Activated CD4-positive, alpha-beta T cell treated with anti-CD3 and anti-CD28 coated beads, Interleukin-2, amount 50 U/mL, for 4 hours (primary cell): ENCODE measurements at places on chromosomes 7 and 10.

GRCh38 chr7:41830271-41830670 is 127.4 kb upstream of the INHBA start:
- DNase-seq: no peak

DNA sequence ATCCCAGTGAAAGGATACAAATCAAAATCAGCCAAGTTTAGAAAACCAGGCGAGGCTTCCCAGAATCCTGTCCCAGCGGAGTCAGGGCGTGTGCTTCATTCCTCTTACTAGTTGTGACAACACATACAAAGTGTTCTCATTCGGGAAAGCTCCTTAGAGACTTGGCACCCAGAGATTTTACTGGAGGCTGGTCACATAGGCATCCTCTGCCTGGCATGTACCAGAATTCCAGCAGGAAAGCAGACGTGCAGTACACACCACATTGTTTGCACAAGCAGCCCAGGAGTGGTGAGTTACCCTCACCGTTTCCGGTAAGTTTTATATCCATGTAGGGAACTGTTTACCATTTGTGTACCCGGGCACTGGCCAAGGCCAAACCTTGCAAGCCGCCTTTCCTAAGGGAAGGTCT is 34.9 kb downstream of the MMRN2 start:
- DNase-seq: no peak

DNA sequence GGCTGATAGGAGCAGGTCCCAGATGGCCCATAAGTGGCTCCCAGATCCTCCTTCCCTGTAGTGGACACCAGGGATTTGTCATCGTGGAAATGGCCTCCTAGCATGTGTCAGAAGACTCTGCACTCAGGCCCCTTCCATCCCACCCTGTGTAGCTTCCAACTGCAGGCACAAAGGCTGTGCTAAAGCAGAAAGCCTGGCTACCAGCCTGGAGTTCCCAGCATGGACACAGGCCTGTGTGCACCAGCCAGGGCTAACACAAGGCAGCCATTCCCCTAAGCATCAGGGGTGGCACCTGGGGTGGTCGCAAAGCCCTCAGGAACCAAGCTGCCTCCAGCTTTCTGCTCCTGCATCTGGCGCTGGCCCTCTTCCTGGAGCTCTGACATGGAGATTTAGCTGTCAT is 4.5 kb upstream of the CAMK2B start:
- DNase-seq: no peak

DNA sequence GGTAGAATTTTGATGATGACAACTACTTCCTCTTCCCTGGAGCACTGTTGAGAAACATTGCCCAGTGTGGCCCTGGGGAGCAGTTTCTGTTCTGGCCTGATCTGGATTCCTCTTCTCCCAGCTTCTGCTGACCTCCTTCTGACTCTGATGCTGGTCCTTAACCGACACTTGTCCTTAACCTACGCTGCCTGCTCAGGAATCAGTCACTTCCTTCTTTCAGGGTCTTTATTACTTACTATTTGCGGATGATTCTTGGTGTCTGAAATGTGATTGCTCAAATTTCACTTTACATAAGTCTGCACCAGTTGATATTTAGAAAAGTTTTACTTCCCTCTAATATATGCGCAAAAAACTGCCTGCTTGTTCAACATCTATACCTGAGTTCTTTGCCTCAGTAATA is 164.1 kb downstream of the PTEN start:
- no peak for DNase-seq

GRCh38 chr7:83520726-83521125 is 128.2 kb downstream of the SEMA3E start:
- no peak for DNase-seq

- DNase-seq: no peak
Measured at GRCh38 chr10:49353026-49353894, 42.6 kb downstream of the DRGX start.
